Muscle of leg (tissue), 16 donors: ENCODE measurements at places on chromosomes 11 and 22.

GRCh38 chr11:103980108-103980507 is 56.3 kb upstream of the DDI1 start:
- peak; percentile 79 for DNase-seq

- DNase-seq: no peak
These were observed 16.0 kb downstream of the TMEM123 start for GRCh38 chr11:102436561-102436960.

DNA sequence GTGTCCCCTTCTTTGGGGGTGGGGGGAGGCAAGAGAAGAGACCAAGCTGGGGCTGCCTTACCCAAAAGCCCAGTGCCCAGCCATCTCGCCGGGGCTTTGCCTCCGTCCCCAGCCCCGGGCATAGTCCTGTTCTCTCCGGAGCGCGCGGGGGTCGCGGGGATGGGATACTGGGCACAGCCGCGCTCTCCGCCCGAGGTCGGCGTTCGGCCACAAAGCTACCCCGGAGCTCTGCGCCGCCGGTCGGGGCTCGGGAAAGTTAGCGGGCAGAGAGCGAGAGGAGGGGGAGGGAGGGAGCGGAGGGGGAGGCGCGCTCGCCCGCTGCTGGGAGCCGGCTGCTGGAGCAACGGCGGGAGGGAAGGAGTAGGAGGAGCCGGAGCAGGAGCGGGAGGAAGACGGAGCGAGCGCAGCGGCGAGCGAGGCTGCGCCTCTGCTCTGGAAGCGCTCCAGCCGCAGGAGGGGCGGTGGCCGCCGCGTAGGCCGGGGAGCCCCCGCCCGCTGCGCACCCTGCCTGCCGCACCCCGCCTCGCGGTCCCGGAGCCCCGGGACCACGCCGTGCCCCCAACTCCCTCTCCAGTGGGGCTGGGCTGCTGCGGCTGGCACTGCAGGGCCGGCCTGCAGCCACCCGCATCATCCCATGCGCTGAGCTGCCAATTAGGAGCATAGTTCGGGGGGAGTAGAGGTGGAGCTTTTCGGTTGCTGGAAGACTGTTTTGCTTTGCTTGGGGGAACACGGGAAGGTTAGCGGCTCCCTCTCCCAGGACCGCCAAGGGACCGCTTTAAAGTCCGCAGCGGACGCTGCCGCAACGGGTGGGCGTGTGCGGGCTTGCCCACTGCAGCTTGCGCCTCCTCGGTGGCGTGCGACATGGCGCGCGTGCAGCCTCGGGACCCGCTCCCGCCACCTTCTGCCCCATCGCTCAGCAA is at the start of gene SCN4B:
Gene SCN4B, minus strand, starts transcription at position 272 of the 920 bp plus-strand sequence. Its CDS starts 150 bp downstream, at position 122.
- DNase-seq: peak; percentile 87

DNA sequence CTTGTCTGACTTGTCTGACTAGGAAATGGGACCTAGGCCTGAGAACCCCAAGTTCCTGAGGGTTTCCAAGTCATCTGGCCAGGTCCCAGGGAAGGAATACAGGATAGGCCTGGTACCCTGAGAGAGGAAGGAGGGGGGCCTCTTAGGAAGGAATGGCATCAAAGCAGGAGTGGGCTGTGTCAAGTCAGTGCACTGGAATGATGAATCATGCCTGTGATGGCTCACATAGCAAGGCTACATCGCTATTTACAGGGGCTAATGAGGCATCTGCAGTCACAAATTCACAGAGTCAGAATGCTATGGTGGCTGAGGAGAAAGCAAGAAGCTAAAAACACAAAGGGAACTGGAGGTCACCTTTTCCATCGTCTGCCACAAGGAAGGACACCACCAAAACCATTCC is 247.3 kb downstream of the NXPE2 start:
- no peak for DNase-seq

DNA sequence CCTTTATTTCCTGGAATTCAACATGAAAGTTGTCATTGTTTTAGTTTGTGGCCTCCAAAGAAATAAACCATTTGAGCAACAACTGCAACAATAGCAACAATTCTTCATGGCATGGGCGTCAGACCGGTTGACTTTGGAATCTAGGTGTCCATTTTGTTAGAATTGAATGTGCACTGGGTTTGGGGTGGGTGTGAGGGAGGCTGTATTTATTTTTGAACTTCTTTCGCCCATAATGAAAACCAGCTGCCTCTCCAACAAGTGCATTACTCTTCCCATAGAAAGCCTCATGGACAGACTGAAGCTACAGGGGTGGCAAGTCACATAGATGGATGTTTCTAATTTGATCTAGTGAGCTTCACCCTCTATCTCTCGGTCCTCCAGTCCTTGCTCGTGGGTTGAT is 85.4 kb downstream of the ADAMTS15 start:
- no peak for DNase-seq

DNA sequence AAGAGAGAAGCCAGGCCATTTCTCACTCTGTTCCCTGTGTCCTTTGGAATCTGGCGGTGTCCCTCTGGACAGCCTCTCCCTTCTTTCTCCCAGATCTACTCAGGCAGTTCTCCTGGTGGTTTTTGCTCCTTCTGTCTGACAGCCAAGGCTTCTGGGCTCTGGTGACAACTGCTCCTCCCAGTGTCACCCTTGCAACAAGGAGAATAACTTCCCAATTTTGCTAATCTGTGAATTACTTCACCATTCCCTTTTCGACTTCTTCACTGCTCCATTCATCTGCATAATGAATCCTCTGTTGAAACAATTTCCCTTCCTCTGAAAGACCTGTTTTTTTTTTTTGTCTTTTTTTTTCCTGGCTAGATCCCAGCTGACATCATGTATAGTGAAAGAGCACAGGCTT is 56.3 kb upstream of the PDE3B start:
- peak; percentile 39 for DNase-seq

DNA sequence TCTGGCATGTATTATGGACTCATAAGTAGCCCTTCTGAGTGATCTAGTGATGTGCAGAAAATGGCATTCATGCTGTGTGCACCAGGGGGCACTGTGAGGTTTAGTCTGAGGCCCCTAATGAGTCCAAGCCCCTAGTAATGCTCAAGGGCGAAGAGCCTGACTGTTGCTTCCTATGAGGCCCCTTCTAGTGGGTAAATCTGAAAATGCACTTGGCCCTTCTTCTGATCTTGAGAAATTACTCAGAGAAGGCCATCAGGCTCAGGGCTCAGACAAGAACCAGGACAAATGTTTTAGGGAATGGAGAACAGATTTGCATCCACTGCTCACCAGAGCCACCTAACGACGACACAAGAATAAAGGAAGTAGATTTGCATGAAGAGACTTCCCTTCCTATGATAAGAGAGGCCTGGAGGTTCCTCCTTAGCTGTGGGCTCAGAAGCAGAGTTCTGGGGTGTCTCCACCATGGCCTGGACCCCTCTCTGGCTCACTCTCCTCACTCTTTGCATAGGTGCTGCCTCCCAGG is 75.8 kb downstream of the GGTLC2 start:
- peak; percentile 59 for DNase-seq

DNA sequence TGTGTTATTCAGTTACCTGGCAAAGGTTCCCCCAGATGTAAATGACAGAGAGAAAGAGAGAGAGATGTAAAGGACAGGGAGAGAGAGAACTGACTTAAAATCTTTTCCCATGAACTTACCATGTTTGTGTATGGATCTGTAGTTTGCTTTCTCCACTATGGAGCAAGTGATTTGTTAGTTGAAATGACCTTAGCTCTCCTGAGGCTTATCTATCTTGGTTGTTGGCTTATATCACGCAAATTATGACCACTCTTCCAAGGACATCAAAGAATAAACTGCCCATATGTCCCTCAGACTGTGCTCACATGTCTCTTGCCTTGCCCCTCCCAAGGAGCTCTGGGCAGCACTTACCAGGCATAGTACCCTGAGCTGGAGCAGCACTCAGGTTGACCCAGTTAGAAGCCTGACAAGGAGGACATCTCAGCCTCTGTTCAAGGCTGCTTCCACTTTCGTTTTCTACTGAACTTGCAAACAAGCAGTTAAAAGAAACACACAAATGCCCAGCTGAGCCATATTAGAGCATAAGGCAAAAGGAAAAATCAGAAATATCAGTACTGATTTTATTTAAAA is 95.3 kb upstream of the RCN1 start:
- DNase-seq: no peak

- DNase-seq: no peak
These were observed 3.6 kb downstream of the TNNI2 start for GRCh38 chr11:1842149-1843097.

DNA sequence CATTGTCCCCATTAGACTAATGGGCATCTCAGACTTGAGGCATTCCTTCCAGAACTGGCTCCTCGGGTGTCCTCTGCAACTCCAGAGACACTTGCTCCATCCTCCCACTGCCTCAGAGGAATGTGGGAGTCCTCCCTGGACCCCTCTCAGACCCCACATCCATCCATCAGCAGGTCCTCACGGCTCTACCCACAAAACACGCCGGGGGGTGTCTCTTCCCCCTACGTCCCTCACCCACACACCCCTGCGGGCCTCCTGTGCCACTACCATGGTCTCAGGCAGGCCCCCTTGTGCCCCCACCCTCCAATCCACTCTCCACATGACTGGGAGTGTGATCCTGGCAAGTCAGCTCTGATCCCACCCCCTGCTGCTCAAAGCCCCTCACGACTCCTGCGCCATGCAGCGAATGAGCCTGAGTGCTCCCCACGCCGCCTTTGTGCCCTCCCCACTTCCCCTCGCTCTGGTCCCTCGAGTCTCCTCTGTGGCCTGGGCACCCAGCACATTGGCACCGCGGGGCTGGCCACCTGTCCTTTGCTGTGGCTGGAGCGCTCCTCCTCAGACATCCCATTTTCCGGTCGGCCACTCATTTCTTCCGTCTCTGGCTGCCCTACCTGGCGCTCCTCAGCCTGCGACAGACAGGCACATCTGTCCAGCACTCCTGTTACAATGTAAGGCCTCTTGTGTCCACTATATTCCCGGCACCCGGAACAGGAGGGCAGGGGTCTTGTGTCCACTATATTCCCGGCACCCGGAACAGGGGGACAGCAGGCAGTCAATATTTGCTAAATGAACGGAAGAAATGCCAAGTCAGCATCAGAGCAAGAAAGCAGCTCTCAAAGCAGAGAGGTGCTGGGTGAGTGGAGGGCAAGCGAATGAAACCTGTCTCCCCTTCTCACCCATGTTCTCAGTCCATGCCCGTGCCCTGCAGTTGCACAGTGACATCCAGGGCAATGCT is 14.2 kb upstream of the MOB2 start:
- no peak for DNase-seq

DNA sequence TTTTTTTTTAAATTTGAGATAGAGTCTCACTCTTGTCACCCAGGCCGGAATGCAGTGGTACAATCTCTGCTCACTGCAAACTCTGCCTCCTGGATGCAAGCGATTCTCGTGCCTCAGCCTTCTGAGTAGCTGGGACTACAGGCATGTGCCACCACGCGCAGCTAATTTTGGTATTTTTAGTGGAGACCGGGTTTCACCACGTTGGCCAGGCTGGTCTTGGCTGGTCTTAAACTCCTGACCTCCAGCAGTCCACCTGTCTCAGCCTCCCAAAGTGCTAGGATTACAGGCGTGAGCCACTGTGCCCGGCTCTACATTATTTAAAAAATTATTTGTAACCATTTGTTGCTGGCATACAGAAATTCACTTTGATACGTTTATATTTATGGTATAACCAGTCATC is 18.6 kb downstream of the EP300 start:
- DNase-seq: no peak

DNA sequence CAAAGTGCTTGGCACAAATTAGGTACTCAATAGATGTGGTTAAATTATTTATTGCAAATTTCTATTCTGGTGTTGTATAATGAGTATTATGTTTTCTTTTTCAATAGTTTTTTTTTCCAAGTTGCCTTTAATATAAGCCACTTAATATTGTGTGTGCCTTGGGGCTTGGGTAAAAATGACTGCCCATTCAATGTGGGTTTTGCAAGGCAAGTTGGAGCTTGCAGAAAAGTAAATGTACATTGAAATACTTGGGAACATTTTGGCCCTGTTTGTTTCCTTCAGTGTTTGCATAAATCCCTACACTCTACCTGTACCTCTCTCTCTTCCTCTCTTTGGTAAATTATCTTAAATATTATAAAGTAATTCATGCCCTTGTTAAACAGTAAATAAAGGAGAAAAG is 2.1 kb upstream of the CCDC81 start:
- no peak for DNase-seq
